Activated CD8-positive, alpha-beta T cell treated with anti-CD3 and anti-CD28 coated beads, Interleukin-2, amount 10 ng/mL, durations not matched to agents 7 days and 5 days (primary cell): ENCODE measurements at places on chromosomes 3 and 15.

DNA sequence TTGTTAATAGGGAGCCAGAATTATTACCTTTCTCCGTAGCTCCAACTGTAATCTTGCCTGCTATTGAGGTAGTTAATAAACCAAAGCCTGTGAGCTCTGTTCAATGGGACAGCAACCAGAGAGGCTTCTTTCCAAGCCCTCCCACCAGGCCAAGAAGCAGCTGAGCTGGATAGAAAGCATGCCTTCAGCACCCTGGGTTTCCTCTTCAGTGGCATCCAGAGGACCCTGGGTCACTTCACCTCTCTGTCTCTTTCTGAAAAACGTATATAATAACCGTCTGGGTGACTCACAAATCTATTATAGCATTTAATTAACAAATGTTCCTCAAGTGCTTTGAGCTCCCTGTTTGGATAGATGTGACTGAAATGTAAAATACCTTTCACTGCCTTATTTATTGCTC lies 420.0 kb downstream of the LPP start:
- no peak for DNase-seq

DNA sequence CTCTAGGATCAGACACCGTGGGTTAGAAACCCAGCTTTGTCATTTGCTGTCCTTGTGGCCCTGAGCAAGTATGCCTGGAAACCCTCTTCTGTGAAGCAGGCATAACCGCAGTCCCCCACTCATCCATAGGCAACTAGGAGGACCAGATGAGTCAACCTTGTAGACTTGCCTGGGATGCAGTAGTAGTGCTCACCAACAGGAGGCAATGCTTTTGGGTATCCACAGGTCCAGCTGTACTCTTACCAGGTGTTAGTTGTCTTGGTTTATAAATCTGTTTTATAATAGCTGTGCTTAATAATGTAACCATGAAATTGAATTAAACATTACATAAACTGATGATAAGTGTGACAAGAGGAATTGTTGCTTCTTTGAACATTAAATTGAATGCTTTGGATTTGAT lies 389.3 kb downstream of the IL20RB start:
- no peak for DNase-seq

GRCh38 chr15:27535445-27536129 lies 563.5 kb downstream of the OCA2 start:
- DNase-seq: no peak

DNA sequence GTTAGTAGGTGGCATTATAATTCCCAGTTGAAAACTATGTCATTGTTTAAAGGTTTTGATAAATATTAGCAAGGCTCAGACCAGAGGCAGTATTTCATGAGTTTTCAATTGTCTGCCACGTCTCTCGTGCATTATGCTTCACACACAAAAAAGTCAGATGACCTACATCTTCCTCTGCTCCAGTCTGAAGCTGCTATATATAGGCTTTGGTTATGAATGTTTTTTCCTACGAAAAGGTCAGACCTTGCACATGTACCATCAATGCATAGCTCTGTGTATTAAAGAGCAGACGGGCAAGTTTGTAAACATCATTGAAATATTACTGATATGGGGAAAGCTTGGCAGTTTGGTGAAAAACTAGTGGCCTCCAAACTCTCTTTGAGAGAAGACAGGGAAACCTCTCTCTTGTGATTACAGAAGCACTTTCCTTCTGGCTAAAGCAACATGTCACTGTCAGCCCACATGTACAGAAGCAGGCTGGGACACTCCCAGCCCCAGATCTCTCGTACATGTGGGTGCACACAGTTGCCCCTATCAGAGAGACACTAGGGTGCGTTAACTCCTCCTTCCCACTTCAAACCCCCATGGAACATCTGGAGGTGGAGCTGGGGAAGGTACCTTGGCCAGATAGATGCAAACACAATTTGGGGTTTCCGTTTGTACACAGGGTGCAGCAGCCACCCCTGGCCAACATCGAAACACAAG lies 184.0 kb upstream of the BCL6 start:
- no peak for DNase-seq

DNA sequence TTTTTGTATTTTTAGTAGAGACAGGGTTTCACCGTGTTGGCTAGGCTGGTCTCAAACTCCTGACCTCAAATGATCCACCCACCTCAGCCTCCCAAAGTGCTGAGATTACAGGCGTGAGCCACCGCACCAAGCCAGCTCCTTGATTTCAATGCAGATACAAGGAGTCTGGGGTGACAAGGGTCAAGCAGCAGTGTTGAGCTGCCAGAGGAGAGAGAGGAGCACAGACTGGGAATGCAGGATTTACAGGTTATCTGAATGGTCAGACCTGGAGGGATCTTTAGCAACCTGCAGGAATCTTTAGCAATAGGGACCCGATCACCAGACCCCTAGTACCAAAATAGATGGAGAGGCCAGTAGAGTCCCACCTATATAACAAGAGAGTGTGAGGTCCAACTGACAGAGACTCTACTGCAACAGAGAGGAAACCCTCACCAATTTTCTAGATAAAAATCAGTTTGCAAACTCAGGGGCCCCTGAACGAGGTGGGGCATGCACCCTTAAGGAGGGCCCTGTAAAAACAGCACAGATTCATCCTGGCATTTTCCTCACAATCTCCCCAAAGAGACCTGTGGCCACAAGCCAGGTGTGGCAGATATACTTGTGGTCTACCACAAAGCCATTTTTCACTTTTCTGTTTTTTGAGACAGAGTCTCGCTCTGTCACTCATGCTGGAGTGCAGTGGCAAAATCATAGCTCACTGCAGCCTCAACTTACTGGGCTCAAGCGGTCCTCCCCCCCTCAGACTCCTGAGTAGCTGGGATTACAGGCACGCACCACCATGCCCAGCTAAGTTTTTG lies 10.7 kb upstream of the SHISA5 start:
- peak; percentile 77 for DNase-seq
